ENCODE measurements at places on chromosomes 4 and X.

- no peak for DNase-seq
Observed at GRCh38 chr4:97367878-97368277, 775.4 kb downstream of the STPG2 start.

- no peak for DNase-seq
Observed at GRCh38 chr4:96315815-96316214, 475.9 kb downstream of the PDHA2 start.

DNA sequence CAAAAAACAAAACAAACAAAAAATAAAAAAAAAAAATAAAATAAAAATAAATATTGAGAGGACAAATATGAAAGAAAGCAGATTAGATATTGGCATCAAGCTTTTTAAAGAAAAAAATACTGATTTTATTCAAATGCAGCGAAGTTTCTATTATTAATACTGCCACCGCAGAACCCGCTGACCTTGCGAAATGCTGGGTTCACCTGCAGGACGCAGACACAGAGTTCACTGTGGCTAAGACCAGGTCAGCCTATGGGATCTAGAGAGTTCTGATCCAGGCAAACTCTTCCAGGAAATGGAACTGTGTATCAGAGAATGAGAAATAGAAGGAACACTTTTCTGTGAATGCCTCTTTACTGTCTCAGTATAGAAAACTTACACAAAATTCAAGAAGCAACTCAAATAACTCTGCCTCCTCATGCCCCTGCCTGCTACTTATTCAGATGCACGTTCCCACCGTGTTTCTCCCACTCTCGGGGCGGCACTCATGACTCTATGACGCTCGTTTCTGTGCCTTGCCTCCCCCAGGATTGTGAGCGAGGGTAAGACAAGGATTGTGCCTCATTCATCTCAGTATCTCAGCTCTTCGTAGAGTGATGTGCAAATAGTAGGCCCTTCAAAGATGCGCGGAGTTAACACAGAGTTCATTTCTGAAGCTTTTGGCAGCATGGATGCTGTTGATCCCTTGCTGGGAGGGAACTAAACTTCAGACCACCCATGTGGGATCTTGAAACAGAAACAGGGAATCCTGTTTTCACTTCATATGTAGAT, 44.1 kb upstream of the TLR3 start:
- no peak for DNase-seq

GRCh38 chr4:107931775-107932321, 499 bp downstream of the CYP2U1 start:
- peak; percentile 47 for DNase-seq
